ENCODE measurements at places on chromosomes 12 and 14.

DNA sequence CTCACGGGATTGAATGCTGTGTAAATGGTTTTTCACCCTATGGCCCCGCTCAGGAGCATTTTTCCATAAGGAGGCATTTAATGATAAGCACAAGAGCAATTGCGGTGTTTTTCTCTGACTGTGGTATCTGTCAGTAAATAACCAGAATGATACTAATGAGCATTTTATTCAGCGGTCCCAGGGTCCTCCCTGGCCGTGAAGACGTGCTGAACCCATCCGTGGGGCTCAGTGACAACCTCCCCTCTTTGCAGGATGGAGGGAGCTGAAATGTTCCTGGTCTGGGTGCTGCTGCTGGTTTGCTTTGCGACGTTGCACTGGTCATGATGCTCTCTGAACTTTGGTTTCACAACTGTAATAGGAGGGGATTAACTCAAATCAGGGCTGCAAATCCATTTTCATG lies 625.6 kb downstream of the AACS start:
- DNase-seq, result no peak

GRCh38 chr12:59080101-59080500 lies 159.8 kb upstream of the LRIG3 start:
- no peak for DNase-seq

DNA sequence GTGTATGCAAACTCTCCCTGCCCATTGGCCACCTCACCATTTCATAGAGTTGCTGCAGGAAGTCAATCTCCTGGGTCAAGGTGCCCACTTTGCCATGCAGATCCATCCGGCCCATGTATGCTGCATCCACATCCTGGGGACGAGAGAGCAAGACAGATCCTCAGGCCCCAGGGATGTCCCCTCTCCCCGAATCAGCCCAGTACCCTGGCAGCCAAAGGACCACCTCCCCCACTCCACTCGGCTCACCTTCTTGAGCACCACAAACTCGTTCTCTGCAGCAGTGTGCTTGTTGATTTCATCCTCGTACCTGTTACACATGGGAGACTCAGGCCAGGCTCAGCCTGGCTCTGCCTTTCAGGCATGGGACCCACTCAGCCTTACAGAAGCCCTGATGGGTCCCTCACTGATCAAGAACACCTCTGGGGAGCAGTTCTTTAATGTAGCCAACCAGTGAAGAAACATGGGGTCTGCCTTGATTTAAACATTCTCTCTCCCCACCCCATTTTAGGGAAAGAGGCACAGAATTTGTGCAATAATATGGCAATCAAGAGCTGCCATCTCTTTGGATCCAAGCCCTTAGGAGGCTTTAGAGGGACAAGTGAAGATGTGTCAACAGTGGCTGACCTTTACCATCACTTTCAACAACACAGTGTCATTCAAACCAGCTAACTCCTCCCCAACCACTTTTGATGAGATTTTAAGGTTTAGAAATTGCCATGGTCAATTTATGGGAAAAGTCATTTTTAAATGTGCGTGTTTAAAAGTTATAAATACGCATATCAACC lies 3.9 kb downstream of the KRT79 start:
- no peak for DNase-seq

DNA sequence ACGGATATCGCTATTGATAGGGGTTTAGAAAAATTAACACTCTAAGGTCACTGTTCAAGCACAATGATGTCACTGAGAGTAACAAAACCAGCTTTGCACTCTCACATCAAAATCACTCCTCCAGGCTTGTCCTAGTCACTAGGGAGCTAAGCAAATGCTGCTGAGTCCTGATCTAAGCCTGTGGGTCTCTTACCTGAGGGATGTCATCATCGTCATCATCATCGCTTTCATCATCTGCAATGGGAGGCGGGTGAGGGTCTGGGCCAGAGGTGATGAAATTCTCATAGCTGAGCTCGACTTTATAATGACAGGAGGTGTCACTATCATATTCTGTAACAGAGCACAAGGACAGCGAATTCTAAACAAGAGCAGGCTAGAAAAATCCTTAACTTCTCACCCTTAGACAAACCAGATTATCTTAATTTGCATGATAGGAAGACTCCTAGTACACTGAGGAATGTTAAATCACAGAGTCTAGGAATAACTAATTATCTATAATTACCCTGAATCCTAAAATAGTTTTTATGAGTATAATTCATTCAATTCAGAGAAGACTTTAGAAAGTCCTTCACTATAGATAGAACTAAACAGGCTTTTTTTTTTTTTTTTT lies 83.0 kb downstream of the TRAFD1 start:
- no peak for DNase-seq

- DNase-seq, result no peak
Observed at GRCh38 chr14:57080691-57081090, 188.0 kb downstream of the EXOC5 start.

DNA sequence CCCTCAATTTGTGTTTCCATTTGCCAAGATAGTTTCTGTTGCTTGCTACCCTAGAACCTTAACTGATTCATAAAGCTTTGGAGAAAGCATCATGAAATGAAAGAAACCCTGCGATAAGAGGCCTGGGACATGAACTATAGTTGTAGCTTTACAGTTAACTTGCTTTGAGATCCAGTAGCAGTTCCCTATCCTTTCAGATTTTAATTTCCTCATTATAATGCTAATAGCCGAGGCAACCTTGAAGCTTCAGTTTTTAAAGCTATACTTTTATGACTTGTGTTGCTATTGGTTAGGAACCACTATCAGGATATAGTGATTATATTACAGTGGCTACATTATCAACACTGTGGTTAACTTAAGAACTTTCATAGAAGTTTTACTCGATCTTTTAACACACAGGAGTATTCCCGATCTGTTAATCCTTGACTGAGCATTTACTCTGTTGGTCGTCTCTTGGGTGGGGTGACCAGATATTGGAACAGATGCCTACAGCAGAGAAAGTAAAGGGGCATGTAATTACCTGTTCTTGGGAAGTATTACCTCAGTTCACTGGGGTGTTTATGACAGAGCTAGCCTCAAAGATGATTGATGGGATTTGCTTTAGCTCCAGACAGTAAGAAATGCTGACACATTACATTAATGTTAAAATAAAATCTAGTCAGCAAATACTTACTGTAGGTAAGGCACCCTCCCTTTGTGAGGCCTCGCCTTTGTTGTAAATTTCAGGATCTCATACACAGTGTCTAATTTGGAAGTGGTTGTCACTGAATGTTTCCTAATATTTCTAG lies 86.2 kb upstream of the CSRP2 start:
- no peak for DNase-seq

DNA sequence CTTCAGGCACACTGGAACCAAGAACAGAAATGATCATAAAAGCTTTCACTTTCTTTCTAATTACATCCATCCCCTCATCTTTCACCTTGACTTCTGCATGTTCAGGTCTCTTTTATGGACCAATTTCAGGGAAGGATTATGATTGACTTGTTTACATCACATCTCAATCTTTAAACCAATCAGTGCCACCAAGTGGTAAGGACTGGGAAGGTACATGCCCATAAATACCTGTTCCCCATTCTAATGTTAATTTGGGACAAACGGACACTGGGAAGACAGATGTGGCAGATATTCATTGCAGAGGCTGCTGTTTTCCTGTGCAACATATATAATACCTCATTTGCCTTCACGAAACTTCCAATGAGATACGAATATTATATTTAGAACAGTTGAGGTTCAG lies 978.1 kb downstream of the GALC start:
- DNase-seq, result no peak

GRCh38 chr12:5807090-5807414 lies 138.0 kb downstream of the ANO2 start:
- DNase-seq, result no peak

- no peak for DNase-seq
Observed at GRCh38 chr12:12427568-12427967, 70.7 kb downstream of the BORCS5 start.

DNA sequence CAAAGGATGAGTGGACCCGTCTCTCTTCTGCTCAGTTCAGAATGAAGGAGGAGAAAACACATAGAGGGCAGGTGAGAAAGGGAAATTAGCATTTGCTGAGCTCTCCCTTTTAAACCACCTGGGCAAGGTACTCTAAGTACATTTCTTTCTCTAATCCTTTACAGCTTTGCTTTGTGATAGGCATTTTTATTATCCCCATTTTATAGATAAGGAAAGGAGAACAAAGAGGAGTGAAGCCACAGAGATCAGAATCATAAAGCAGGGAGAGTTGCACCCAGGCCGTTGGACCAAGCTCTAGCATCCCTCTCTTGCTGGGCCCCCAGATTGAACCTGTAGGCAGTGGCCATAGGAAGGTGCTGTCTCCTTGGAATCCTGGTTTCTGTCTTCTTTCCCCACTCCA lies 47.0 kb downstream of the VCPKMT start:
- no peak for DNase-seq

DNA sequence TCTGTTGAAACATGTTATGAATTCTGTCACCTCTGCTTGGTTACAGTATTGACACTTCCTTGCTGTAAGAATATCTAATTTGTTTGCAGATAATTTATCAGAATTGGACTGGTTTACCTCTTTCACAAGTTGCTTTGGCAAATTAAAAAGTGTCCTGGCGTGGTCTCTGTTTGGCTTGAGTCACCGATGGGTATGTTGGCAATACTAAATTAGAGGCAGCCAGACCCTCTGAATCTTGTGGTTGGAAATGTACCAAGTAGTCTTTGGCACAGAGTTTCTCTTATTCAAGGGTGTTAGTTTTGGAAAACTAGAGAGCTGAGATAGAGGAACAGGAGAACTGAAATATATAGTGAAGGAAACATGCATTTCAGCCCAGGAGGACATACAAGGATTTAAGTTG lies 521.1 kb upstream of the MGAT4C start:
- no peak for DNase-seq
